ENCODE measurements at places on chromosomes 6 and 20.

DNA sequence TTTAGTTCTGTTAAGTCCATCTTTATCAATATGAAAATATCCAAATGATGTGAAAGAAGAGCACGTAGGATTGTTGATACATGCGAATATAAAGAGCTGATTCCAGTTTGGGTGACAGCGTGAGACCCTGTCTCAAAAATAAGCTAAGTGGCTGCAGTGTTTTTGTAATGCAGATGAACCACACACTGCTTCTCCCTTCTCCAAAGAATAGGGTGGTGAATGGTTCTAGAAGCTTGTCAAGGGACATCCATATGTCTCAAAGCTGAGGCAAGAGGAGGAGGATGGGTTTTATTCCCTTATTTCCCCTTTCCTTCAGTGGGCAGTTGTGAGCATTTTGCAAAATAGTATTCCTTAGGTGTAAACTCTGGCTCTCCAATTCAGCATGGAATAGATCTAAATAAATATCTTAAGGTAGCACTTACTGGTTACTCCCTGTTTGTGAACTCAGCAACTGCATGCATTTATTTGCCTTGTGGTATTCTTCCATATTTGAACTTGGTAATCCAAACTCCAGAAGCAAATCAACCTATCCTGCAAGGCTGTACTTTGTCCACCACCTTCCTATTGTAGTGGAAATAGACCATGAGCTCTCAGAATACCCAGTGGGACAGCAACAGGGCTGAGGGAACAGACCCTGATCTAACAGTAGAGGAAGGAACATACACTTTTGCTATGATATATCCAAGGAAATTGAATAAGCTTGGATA is 38.0 kb downstream of the XRN2 start:
- no peak for DNase-seq

GRCh38 chr20:33672426-33673113 is 1.7 kb downstream of the NECAB3 start:
- no peak for DNase-seq

DNA sequence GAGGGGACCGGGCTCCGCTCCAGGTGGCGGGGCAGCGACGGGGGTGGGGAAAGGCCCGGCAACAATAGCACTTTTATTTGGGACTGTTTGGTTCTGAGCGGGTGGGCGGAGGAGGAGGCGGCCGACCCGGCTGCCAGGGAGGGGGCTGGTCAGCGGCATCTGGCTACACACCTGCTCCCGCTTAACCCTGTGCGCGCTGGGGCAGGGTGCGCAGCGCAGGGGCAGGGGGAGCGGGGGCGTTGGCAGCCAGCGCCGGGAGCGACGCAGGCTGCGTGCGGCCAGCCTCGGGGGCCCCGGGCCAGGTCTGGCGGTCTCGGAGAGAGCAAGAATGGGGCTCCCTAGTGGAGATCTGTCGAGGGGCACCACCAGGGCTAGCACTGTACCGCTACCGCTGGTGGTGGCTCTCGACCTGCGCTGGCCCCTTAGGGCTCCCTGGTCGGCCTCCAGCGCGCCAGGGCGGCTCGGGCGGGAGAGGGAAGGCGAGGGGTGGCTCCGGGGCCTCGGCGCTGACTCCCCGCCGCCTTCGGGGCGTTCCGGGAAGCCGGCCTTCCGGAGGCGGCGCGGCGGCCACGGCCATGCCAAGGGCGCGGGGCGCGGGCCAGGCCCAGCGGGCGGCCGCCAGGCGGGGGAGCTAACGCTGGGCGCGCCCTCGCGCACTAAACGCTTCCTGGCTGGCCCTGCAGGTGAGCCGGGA is 92.4 kb downstream of the NCR2 start:
- no peak for DNase-seq

GRCh38 chr20:59481477-59482018 is 122.8 kb upstream of the PHACTR3 start:
- no peak for DNase-seq

- DNase-seq = no peak
Observed at GRCh38 chr20:34573541-34574300, 15.2 kb downstream of the MAP1LC3A start.

DNA sequence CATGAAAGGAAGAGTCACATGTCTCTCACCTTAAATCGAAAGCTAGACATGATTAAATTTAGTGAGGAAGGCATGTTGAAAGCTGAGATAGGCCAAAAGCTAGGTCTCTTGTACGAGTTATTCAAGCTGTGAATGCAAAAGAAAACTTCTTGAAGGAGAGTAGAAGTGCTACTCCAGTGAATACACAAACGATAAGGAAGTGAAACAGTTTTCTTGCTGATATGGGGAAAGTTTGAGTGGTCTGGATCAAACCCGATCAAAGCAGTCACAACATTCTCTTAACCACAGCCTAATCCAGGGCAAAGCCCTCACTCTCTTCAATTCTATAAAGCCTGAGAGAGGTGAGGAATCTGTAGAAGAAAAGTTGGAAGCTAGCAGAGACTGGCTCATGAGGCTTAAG is 1.9 kb upstream of the TPD52L1 start:
- no peak for DNase-seq

DNA sequence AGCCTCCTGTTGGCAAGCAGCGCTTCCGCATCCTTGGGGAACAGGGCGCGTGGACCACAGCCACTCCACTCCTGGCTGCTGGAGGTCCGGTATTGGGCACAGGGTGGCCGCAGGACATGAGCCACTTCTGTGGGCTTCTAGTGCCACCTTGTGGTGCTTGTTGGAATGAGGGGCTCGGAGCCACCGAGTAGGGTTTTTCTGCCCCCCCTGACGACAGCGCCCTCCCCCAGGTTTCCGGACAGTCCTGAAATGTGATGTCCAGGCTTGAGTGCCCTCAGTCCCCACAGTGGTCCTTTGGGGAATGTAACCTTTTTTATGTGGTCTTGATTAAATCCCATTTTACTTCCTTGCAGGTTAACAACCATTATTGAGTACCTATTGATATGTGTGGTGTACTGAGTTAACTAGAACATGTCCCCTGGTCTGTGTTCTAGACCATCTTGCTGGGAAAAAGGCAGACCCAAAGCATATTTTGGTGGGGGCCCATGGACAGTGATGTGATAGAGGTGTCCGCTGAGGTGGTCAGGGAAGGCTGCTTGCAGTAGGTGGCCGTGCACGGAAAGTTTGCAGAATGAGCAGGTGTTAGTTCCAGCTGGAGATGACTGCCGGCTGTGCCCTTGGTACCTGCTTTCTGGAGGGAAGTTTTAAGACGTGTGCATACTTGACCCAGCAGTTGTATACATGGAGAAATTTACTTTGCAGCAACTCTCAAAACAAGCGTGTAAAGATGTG is 70.0 kb downstream of the PTPN1 start:
- DNase-seq = no peak

GRCh38 chr6:147438758-147439528 is 69.5 kb upstream of the SAMD5 start:
- DNase-seq = no peak

- peak; percentile 32 for DNase-seq
Observed at GRCh38 chr6:165884813-165885765, 222.0 kb upstream of the PDE10A start.

DNA sequence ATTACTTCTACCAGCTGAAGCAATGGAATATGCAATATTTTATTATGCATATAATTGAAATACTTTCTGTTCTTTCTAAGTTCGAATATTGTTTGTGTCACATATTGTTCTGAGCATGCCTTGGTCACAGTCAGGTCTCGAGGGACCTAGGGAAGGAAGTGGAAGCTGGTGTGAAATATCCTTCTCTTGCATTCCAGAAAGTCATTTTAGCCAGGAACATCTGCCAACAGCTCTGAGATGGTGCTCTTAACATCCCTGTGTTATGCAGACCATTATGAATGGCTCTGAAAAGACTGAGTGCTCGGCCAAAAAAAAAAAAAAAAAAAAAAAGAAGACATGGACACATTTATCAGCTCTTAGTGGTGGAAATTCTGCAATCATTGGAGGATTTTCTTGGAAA is 132.7 kb upstream of the JAG1 start:
- no peak for DNase-seq

DNA sequence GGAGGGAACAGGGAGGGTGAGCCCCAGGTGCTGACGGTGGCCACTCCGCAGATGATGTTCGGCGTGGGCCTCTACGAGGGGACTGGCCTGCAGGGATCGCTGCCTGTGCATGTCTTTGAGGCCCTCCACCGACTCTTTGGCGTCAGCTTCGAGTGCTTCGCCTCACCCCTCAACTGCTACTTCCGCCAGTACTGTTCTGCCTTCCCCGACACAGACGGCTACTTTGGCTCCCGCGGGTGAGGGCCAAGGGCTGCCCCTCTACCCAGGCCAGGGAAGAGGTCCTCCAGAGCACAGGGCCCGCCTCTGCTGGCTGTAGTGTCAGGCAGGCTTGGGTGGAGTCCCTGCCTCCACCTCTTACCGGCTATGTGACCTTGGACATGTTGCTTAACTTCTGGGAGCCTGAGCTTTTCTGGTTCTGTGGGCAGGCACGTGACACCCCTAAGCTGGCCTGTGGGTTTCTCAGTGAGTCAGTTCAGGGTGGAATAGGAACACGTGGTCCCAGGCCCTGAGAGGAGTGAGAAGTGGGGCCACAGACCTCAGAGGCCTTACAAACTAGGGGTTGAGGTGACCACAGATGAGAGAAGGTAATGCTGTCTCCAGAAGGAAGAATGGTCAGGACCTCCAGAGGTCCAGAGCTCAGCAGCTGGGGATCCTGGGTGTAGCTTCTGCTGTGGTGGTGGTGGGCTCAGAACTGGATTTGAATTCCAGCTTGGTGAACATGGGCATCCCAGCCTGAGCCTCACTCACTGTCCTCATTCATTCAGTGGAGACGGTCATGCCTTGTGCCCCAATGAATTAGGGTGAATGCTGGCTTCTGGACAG is 11.9 kb downstream of the PCIF1 start:
- peak; percentile 72 for DNase-seq

DNA sequence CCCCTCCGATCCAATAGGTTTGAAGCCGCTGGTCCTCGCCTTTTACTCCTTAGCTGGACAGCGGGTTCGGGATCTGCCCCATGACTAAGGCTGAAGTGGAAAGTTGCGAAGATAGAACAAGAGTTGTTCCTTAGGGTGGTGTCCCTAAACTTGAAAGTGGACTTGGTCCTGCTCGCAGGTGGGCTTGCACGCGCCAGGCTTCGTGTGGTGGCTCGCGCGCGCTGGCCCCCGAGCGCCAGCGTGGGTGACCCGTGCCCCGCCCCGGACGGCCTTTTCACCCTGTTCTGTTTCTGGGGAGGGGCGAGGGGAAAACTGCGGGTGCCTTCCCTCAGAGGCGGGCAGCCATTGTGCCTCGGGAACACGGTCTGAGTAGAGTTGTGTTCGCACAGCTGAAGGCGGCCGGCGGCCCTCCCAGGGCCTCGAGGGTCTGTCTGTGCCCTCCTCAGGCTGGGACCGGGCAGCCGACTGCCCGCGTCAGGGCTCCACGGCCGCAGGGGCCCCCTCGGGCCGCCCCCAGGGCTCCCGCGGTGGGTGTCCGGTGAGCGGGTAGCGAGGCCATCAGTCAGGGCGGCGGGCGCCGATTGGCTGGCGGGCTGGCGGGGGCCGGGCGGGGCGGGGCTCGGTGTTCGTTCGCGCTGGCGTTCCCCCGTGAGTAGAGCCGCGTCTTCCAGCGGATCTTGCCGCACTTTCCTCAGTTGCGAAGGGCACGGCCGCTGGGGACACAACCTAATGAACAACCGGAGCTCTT is 33.0 kb downstream of the RREB1 start:
- DNase-seq = no peak

GRCh38 chr6:37698264-37699137 is 818 bp upstream of the MDGA1 start:
- no peak for DNase-seq

GRCh38 chr6:115667478-115668026 is 393.1 kb downstream of the FRK start:
- DNase-seq = no peak

DNA sequence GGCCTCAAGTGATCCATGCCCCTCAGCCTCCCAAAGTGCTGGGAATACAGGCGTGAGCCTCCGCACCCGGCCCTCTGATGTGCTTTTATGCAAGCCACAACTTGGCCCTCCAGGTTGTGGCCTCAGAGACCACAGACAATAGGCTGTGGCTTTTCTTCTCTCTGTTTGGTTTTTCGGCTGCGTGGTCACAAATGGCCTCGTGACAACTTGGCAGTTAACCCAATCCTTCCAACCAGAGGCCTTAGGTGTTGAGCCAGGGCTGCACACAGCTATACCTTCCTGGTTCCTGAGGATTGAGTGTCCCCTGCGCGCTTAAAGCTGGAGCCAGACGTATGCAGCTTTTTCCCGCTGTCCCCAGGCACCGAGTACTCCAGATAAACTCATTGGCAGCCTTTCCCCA is 6.3 kb upstream of the TGM3 start:
- peak; percentile 88 for DNase-seq

DNA sequence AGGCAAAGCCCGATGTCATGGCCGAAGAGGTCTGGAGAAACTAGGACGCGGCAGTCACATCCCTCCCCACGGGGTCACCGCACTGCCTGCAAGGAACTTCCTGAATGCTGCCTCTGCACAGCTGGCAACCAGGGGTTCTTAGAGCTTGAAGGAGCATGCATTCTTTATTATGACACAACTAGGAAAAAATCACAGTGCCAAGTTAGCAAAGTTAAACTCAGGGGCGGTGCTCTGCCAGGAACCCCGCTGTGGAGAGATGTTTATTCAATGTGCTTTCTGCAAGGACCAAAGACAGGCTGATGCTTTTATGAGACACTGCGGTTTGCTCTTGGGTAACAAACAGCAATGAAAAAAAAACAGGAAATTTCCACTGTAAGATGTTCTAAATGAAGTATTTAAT is 287.3 kb upstream of the FOXQ1 start:
- peak; percentile 33 for DNase-seq

DNA sequence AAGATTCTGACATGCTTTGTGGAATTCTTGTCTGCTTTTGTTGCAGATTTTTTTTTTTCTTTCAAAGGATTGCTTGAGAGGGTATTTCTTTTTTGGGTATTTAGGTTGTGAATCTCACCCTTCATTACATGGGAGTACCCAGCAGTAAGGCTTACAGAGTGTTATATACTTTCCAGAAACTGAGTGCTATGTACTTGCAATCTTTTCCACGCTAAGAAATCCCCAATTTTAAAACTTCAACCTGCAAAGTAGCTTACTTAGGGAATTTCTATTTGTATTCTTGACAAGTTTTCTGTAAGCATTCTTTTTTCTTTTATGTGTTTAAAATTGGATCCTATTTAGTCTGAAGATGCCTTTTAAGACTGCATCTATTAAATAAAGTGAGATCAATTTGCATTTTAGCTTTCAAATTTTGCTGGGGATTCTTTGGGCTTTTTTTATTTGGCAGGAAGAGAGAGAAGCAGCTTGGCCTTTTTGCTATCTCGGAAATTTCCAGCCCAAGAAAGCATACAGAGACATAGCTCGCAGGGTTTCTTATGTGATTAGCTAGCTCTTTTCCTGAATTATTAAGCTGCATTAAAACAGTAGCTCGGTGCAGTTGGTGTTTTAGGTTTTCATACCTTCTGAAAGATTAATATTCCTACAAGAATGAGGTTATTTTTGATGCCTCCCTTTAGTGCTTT is 42.6 kb downstream of the KCNS1 start:
- DNase-seq = no peak

- no peak for DNase-seq
Observed at GRCh38 chr6:157891544-157892362, 68.7 kb downstream of the SNX9 start.

All from renal cortical epithelial cell (primary cell).